ENCODE measurements at places on chromosomes 2 and 18. TPM values are rescaled to one million over a fixed set of nuclear protein-coding genes. Genes with fewer than 3 reads are reported as not detected.
A peak's percentile ranks its signal among the peaks of the same experiment; 100 is the strongest.

The CFAP65 gene
- polyA plus RNA-seq: 0.16 TPM

The FZD7 gene
- polyA plus RNA-seq: 1.4 TPM

The ASAP2 gene
- 7.8 TPM for polyA plus RNA-seq

GRCh38 chr2:54704238-54704637 lies 19.2 kb upstream of the EML6 start:
- no peak for DNase-seq

- no peak for DNase-seq
Observed at GRCh38 chr18:7908681-7909299, 341.7 kb downstream of the PTPRM start.

DNA sequence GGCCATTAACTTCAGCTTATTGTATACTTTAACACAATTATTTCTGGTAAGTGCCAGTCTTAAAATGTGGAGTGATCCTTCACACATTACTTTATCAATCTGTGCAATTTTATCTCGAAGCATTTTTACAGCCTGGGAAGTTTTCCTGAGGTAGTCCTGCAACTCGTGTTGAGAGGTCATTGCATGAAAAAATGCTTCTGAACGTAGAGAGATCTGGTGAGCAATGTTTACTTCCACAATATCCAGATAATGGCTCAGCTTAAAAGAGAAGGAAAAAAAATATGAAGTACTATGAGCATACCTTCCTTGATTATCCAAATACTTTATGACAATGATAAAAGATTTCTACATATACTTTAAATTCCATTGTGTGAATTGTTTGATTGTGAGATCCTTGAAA lies 57.0 kb downstream of the VPS54 start:
- no peak for DNase-seq

The ZSWIM2 gene
- polyA plus RNA-seq: not detected

- no peak for DNase-seq
Observed at GRCh38 chr2:55025627-55026026, 24.6 kb downstream of the RTN4 start.

The SP140L gene
- polyA plus RNA-seq: 22.4 TPM

The BOD1L2 gene
- polyA plus RNA-seq: not detected

- DNase-seq: no peak
Observed at GRCh38 chr2:51510303-51510702, 478.4 kb upstream of the NRXN1 start.

DNA sequence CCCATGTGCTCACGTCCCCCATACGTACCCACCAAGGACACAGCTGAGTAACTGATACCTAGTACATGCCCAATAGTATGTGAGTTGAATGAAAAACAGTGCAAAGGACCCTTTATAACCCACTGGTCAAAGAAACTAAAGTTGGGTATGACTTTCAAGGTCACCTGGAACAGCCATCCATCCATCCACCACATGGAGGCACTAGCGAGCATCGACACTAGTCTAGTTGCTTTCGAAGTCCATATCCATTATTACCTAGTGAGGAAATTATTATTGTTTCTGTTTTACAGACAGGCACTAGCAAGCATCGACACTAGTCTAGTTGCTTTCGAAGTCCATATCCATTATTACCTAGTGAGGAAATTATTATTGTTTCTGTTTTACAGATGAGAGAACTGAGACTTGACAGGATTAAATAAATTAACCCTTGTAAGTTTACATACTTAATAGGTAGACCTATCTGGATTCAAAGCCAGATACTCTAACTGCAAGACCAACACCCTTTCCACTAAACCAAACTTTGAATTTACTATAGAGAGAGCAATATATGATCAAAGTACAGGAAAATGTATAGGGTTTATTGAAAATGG lies 233.7 kb downstream of the METTL4 start:
- DNase-seq: no peak

GRCh38 chr2:177264209-177264692 lies 276 bp downstream of the NFE2L2 start:
- no peak for DNase-seq

- no peak for DNase-seq
Observed at GRCh38 chr2:61181382-61182058, 19.5 kb downstream of the C2orf74 start.

GRCh38 chr18:63982361-63982760 lies 12.5 kb downstream of the SERPINB8 start:
- no peak for DNase-seq

The GPR45 gene
- not detected for polyA plus RNA-seq

- no peak for DNase-seq
Observed at GRCh38 chr18:58221060-58221725, 177.2 kb downstream of the NEDD4L start.

DNA sequence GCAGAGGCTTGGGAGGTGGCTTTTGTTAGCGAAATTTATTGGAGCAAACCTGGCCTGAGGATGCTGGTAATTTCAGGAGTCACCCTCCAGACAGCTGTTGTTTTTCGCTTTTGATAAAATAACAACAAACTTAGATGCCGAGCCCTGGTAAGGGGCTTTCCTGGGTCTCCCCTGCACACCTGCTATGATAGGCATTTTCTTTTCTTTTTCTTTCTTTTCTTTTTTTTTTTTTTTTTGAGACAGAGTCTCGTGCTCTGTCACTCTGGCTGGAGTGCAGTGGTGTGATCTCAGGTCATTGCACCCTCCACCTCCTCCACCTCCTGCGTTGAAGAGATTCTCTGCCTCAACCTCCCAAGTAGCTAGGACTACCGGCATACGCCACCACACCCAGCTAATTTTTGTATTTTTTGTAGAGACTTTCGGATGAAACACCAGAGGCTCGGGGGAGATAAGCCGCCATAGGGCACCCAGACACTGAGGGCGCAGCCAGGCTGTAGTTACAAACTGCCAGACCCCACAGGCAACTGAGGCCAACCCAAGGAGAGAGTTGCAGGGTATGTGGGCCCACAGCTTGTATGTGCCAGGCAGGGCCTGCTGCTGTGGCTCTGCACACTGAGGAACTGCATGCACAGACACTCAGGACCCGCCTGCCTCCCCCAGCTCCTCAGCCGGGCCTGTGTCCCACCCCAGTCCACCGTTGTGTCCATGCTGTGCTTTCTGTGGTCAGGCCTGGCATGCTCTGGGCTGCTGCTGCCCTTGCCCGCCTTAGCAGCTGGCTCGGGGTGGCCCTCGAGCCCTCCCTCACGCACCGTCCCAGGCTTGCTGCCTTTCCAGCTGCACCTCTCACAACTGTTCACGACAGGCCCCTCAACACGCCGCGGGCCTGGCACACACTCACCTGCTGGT lies 3.9 kb downstream of the GYPC start:
- DNase-seq: no peak

- DNase-seq: peak; percentile 65
Observed at GRCh38 chr2:42238644-42239288, 69.6 kb downstream of the EML4 start.

GRCh38 chr2:86499326-86499725 lies 58.2 kb downstream of the KDM3A start:
- DNase-seq: no peak

The BMP10 gene
- polyA plus RNA-seq: not detected

DNA sequence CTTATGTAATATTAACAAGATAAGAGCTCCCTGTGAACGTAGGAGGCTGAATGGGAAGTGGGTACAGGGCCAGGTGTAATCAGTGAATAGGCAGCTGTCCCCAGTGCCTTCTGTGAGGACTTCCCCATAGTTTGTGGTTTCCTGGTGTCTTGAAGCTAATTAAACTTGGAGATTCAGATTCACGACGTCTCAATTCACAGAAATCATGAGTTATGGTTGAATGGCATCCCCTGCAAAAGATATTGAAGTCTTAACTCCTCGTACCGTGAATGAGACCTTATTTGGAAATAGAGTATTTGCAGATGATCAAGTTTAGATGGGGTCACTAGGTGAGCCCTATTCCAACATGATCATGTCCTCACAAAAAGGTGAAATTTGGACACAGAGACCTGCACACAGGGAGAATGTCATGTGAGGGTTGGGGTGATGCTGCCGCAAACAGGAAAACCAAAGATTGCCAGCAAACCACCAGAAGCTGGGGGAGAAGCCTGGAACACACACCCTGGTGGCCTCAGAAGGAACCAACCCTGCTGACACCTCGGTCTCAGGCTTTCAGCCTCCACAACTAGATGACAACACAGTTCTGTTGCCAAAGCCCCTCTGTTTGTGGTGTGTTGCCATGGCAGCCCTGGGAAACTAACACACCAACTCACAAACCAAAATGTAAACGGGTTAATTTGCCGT lies 13.2 kb downstream of the ARL4C start:
- DNase-seq: no peak

GRCh38 chr18:51941999-51942398 lies 398.0 kb upstream of the DCC start:
- DNase-seq: no peak

GRCh38 chr2:49259926-49260325 lies 105.6 kb upstream of the FSHR start:
- DNase-seq: no peak

DNA sequence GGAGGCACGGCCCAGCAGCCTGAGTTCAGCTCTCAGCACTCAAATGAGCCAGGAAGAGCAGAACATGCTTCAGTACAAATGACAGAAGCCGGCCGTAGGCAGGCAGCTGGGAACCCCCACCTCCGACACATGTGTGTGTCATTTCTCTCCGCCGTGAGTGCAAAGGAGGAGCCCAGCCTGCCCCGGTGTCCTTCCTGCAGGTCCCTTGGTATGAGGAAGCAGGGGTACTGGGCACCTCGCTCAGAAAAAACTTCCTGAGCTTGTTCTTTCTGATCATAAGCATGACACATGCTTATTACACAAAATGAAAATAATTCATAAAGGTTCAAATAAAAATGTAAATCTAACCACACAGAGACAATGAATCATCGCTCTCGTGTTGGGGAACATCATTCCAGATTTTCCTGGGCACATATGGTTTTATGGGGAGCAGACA lies 35.3 kb downstream of the KCNF1 start:
- no peak for DNase-seq

DNA sequence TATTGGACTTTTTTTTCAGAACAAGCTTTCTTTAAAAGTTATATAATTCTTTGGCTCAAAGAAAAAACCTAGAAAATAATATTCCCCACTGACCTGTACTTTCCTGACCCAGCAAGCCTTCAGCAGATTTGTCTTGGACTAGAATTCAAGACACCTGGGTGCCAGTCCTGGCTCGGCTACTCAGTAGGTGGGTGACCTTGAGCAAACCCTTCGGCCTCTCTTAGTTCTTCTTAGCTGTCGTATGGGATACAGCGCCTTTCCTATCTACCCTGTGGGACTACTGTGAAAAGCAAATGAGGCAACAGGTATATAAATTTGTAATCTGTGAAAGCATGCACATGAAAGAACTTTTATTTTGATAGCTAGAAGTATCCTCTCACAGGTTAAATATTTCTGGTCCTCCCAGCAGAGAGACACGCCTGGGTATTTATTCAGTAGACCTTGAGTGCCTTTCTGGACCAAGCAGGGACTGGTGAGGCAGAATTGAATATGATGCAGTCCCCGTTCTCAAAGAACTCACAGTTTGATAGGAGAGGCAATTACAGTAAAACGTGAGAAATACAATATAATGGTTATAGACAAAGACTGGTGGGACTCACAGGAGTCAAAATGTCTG lies 69.4 kb upstream of the EPAS1 start:
- no peak for DNase-seq

GRCh38 chr18:74197705-74198341 lies 49.5 kb downstream of the TIMM21 start:
- no peak for DNase-seq

DNA sequence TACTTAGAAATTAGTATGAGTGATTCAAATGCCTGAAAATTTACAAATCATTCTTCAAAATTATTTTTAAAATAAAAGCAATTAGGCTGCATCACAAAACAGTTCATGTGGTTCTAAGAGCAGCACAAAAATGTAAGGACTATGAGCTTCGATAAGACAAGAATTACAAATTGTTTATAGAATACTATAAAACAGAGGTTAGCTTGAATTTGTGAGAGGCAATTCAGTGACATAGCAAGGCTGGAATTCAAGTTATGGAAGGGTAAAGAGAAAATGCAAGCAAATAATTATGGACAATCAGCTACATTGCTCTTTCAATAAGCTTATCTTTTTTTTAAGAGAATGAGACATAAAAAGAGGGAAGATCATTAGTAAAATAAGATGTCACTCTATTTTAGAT lies 7.1 kb upstream of the XIRP2 start:
- no peak for DNase-seq

The CFC1 gene
- polyA plus RNA-seq: not detected

GRCh38 chr2:70999362-70999761 lies 4.7 kb upstream of the TEX261 start:
- DNase-seq: no peak

DNA sequence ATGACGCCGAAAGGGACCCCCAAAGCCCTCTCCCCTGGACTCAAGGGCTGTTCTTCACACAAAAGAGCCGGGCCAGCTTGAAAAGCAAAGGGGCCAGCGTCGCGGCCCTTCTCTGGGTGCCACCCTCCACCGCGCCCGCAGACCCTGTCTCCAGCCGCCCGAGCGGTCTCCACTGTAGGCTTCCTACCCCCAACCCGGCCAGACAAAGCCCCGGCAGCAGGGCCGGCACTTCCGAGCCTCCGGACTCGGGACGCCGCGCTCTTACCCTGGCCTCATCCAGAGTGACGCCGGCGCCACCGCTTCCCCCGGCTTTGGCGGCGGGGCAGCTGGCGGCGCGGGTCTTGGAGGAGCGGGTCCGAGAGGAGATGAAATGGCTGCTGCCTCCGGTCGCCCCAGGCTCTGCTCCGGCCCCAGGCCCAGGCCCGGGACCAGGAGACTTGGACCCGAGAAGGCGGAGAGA lies 603 bp downstream of the ATAD2B start:
- peak; percentile 64 for DNase-seq

The ONECUT2 gene
- 0.07 TPM for polyA plus RNA-seq

DNA sequence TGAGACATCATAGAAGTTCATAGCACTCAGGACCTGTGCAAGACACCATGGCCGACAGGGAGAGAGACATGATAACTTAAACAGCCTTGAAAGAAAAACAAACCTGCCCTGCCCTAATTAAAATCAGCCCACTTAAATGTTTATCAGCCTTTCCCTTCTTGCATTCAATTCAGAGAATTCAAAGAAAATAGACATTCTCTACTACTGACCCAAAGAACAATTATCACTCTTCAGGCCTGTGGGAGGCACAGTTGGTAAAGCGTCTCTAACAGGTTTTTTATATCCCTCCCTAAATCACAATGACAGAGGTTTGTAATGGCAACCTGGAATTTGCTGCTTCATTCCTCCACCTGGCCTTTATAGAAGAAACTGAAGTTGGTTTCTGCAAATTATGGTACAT lies 1.7 kb downstream of the CDK15 start:
- DNase-seq: no peak

GRCh38 chr2:175247159-175247558 lies 65.6 kb upstream of the ATP5MC3 start:
- DNase-seq: no peak

The MTERF4 gene
- 39.0 TPM for polyA plus RNA-seq

GRCh38 chr2:154692927-154693326 lies 5.6 kb upstream of the KCNJ3 start:
- no peak for DNase-seq

DNA sequence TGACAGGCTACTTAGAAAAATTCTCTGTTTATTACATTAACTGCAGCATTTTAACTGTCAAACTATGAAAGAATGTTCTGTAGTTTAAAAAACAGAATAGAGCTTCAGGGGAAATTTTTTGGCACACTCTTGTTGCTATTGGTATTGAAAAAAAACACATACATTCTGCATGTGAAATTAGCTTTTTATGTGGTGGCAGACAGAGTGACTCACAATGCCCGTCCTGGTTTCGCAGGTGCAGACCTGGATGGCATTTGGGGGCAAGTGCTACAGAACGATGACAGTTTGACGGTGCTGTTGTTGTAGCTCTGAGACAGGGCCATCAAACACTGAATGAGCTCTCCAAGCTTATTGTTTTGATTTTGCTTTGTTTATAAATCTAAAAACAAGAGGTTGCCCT lies 105.0 kb upstream of the MAP3K20 start:
- no peak for DNase-seq

Measured in adrenal gland (tissue), 19 donors.